ENCODE measurements at places on chromosomes 6 and 20. TPM values are rescaled to one million over a fixed set of nuclear protein-coding genes. Genes with fewer than 3 reads are reported as not detected.

DNA sequence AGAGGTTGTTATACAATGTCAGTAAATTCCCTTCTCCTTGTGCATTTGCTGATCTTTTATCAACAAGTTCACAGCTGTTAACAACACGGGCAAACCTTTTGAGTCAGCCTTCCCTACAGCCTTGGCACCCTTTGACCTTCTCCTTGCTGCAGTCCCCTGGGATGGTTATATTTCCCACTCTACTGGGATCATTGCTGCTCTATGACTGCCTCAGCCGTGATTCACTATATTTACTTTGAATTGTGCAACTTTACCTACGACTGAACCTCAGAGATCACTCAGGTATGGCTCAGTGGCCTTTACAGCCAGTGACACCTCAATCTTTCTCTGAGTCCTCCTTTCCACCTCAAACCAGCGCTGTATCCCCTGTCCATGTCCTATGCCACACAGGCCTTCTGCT, 1293.3 kb downstream of the EPHA7 start:
- DNase-seq, result no peak

DNA sequence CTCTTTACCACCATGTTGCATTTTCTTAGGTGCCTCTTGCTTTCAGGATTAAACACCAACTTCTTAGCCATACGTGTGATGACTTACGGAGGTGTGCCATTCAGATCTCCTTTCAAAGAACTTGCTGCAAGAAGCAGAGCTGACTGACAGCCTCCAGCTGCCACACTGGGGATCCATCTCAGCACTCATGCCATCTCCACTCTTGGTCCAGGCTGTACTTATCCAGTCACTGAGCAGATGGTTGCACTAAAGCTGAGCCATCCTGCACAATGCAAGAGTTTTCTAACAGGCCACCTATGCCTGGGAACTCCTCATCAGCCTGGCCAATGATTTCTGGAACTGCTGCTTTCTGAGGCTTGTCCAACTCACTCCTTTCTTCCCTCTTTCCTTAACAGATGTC, 31.4 kb upstream of the KIF6 start:
- no peak for DNase-seq

DNA sequence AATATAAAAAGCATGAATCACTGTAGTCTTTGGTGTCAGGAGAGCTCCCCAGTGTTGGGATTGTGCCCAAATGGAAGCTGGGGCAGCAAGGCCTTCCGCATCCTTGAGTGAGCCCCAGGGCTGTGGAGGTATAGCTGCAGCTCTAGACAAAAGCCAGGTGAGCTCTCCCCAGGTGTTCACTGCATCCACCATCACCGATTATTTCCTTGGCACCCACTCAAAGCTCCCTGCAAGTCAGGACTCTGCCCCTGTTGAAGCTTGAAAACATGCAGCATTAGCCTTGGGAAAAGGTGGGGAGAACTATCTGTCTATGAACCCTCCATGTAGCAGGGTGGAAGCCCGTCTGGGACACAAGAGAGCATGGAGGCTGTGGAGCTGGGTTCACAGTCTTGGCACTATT, 228.8 kb downstream of the BMP7 start:
- no peak for DNase-seq

GRCh38 chr6:116992546-116992945, 115.5 kb downstream of the RFX6 start:
- DNase-seq, result no peak

- no peak for DNase-seq
Observed at GRCh38 chr6:111898452-111898851, 25.2 kb upstream of the FYN start.

DNA sequence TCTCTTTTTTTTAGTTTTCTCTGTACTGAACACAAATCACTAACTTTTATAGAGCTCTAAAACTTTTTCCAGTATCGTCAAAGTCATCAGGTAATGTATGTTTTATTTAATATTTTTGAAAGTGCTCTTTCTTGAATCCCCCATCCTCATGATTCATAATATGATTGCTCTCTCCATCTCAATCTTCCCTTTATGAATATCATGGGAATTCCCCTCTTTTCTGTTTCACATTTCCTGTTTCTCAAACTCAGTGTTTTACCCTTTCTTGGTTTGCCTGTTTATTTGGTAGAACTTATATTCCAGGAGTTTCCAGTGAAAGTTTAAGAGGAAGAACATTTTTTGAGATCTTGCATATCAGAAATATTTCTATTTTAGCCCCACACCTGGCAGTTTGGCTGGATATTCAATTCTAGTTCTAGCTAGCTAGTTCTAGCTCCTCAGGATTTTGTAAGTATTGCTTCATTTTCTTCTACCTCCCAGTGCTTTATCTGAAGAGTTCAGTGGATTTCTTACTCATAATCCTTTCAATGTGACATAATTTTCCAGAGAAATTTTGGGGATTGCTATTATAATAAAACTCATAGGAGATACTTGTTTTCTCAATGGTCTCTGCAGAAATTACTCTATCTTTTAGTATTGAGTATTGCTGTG, 6.1 kb upstream of the C6orf58 start:
- no peak for DNase-seq

DNA sequence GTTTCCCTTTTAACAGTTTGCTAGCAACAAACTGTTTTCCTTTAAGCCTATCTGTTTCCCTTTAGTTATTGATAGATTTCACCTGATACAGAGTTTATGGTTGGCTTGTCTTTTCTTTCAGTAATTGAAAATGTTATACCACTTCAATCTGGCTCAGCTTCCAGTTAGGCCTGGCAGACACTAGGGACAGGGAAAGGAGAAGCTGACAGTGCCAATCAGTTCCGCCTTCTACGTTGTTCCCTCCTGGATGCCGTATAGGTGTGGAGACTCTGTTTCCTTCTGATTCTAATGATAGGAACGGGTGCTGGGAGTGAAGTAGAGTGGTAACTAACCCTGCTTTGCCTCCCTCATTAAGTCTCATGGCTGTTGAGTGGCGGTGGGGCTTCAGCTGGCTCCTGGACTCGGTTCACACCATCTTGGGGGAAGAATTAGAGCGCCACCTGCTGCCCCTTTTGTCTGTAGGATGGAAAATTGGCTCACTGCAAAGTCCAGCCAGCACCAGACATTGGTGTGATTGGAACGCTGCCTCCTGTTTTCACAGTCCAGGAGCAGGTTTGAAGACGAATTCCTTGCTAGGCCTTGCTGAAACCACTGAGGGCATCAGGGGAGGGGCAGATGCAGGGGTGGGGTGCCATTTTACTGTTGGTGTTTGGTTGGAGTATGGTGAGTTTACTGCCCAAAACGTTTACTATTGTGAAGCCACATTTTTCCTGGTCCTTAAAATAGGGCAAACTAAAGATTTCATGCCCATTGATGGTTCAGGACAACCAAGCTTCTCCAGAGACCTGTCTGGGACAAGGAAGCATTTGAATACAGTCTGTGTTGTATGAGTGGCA, 1729.5 kb downstream of the GRIK2 start:
- peak; percentile 74 for DNase-seq

DNA sequence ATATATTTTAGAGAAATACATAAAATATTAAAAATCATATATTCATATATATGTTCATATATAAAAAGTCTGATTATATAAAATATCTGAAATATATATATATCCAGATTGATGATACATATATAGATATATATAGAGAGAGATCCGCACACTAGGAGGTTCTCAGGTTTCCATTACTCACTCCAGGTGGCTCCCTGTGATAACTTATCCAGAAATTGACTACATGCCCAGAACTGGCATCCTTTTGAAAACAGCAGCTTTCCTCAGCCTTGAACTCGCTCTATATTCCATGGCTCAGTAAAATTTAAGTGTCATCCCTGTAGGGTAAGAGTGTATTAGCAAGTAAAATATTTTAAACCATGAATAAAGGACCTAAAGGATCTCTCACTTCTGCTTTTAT, 206.8 kb downstream of the TINAG start:
- DNase-seq, result no peak

GRCh38 chr6:151409260-151409659, 17.9 kb upstream of the ZBTB2 start:
- no peak for DNase-seq

GRCh38 chr20:4814696-4815252, 93.1 kb downstream of the PRND start:
- DNase-seq, result peak; percentile 79

DNA sequence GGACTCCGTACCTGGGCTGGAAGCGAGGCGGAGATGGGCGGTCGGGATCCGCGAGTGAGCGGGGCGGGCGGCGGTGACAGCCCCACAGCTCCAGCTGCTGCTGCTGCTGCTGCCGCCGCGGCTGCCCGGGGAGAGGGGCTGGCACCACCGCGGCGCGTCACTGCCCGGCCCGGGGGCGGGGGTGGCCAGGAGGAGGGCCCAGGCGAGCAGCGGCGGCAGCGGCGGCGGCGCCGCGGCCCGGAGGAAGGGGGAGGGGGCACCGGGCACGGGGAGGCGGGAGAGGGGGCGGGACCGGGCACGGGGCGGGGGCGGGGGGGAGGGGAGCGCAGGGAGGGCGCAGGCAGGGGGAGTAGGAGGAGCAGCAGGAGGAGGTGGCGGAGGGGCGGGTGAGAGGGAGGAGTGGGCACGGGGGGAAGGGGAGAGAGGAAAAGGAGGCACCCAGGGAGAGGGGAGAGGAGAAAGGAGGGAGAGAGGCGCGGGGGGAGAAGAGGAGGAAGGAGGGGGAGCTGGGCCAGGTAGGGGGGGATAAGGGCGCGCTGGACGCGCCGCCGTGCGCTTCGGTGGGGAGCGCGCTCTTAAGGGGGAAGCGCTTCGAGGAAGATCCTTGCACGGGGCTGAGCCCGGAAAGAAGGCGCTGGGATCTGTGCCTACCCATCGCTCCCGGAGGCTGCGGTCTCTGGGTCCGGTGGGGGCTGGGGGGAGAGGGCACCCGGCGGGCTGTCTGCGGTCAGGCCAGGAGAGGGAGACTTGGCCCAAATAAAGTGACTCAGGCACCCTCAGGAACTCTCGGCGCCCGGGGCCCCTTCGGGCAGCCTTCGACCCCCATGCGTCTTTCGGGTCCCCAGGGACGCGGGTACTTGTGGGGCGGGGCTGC, 101.5 kb downstream of the NOL4L start:
- DNase-seq, result peak; percentile 91

DNA sequence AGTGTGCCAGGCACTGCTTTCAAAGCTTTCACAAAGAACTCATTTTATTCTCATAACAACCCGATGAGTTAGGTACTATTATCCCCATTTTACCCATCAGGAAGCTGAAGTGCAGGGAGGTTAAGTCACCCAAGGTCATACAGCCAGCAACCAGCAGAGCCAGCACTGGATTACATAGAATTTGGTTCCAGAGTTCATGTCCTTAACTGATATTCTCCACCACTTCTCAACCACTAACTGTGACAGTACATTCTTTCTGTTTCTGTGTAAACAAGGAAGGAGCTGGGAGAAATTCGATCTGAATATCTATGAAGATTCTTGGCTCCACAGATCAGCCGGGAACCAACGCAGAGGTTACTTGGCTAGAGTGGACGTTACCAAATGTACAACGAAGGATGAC, 98.0 kb downstream of the KIF16B start:
- DNase-seq, result peak; percentile 25

GRCh38 chr20:33789858-33790182, 21.3 kb upstream of the CHMP4B start:
- DNase-seq, result no peak

DNA sequence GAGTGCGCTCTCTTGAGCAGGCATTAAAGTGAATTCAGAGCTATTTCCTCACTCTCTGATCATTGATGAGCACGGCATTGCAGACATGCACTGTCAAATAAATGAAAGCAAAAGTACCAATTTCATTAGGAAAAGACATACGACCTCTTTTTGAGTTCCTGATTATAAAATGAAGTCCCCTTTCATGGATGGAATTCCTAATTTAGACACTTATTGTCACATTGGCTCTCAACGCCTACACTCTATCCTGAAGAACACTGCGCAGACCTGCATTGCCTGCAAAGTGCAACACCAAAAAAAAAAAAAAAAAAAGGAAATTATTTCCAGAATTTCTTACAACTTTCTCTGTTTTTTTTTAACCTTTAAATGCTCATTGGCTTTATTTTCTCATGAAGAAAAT, 1.6 kb downstream of the ADGRB3 start:
- DNase-seq, result no peak

DNA sequence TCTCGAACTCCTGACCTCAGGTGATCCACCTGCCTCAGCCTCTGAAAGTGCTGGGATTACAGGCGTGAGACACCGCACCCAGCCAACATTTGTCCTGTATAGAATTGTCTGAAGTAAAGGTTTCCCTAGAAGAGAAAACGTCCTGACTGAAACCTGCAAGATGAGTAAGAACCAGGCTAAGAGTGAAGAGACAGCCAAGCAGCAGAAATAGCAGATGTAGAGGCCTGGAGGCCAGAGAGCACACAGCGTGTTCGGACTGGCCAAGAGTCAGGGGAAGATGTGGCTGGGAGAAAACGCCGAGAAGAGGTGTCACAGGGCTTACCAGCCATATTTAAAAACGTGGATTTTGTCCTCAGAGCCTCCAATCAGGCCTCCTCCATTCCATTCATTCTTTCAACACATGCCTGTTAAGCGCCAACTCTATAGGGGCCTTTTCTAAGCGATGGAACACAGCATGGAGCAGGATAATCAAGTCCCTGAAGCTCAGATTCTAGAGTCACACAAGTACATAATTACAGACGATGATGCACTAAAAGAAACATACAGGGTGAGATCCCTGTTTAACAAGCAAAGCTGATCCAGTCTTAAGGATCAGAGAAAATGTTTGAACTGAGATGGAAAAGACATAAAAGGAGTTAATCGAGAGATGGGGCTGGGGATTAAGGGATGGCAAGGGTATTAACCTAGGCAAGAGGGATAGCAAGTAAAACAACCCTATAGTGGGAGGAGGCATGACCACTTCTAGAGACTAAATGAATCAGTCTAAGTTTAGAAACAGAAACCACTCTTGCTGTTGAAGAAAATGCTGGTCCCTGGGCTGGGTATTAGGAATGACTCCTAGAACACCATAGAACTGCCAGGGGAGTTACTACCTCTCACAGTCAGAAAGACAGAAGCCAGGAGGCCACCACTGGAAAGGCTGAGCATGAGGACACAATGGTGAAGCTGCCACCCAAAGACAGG, 4.8 kb downstream of the ZCCHC3 start:
- no peak for DNase-seq

GRCh38 chr6:110188791-110189190, 8.6 kb downstream of the CDC40 start:
- no peak for DNase-seq

DNA sequence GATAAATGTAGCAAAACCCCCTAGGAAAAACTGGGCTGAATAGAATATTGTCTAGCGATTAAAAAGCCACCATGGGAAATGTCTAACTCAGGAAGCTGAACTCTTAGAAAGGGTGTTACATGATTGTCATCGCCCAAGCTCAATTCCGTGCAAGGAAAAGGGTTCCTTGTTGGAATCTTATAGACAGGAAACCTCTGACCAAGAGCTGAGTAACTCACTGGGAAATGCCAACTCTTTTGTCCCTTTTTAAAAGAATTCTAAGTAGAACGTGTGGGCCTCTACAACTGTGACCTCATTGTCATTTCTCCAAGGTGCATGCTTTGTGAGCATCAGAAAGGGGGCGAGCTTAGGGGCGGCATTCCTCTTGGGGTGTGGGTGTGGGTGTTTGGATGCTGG, 88.1 kb downstream of the SYNJ2 start:
- DNase-seq, result no peak

The BTN1A1 gene
- not detected for total RNA-seq

The MOG gene
- not detected for total RNA-seq

The SLC12A5 gene
- total RNA-seq, result not detected

The ABHD16B gene
- not detected for total RNA-seq

The PARD6B gene
- 35.1 TPM for total RNA-seq

The MYL9 gene
- total RNA-seq, result 3,203 TPM

The EEF1A1 gene
- 7,090 TPM for total RNA-seq

The FAM162B gene
- total RNA-seq, result not detected

All from mucosa of descending colon (tissue), 3 donors.